ENCODE measurements at places on chromosomes 1 and 21.

DNA sequence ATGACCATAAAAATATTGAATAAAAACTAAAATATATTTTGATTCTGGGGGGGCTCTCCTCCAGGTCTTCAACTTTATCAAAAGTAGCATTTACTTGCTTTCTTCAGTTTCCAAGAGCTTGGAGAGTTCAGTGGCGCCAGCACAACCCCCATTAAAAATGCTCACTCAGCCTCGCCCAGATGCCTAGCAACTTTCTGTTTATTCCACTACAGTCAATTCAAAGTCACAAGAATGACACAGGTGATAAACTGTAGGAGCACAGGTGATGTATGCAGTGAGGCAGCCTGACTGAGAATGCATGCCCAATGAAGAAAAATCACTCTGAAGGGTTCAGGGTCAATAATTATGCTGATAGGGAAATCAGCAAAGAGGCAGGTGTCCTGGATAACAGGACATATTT, 159.4 kb upstream of the ATP1B1 start:
- no peak for DNase-seq

DNA sequence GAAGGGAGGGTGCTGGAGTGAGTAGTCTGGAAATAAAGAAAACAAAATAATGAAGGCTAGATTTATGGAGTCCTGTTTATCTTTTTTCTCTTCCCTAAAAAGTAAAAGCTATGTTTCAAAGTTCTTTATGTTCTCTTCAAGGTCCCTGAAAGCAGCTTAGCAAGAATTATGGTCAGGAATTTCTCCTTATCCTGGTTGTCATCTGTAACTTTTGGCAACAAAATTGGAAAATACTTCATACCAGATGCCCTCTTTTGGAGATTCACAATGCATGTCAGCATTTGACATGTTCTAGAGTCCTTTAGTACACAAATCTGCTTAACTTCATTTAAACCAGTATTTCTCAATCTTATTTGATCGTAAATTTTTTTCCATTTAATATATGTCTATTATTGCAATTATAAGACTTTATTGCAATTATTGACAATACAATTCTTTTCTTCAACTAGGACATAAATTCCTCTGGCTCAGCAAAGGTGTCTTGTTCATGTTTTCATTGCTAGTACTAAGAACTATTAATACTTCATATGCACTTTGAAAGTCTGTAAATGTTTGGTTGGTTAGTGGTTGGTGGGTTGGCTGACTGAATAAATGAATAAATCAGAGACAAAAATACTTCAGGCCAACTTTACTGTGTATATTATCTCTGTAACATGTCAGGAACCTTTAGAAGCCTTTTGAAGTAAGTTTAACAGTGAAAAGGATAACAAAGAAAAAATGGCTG, 101.5 kb downstream of the ATP1B1 start:
- DNase-seq: no peak

GRCh38 chr21:25560271-25560685, 47.0 kb downstream of the MRPL39 start:
- no peak for DNase-seq

DNA sequence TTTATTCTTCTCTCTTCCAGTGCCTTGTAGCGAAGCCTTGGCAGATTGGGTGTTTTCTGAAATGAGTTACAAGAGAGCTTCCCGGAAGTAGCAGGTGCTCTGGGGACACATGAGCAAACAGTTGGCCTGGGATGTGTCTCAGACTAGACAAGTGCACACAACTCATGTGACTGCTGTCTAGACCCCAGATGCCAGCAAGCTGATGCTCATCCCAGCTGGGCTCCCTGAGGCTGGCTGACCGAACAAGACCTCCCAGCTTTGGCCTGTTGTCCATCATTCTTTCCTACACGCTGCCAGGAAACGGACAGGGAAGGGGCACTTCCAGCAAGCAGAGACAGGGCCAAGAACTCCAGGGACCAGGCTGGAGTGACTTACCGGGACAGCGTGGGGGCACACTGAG, 18.7 kb upstream of the CSF1 start:
- no peak for DNase-seq

GRCh38 chr1:42689912-42690311, 7.7 kb downstream of the YBX1 start:
- no peak for DNase-seq

GRCh38 chr1:59986516-59987310, 60.1 kb upstream of the CYP2J2 start:
- peak; percentile 6 for DNase-seq

DNA sequence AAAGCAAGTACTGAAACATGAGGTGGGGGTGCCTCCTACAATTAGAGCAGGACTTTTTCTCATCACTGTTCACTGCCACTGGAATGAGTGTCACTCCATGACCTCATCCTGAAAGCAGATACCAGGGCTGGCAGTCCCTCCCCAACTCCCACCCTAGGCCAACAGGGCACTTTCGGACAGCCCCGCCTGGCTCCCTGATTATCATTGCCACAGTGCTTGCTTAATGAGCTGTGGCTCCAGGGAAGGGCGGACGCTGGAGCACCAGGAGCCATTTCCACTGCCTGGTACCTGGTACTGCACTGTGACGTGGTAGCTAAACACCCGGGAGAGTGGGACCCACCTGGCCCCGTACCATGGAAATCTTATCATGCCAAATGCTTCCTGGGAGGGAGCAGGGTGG, 22.3 kb downstream of the SLC9A1 start:
- no peak for DNase-seq

DNA sequence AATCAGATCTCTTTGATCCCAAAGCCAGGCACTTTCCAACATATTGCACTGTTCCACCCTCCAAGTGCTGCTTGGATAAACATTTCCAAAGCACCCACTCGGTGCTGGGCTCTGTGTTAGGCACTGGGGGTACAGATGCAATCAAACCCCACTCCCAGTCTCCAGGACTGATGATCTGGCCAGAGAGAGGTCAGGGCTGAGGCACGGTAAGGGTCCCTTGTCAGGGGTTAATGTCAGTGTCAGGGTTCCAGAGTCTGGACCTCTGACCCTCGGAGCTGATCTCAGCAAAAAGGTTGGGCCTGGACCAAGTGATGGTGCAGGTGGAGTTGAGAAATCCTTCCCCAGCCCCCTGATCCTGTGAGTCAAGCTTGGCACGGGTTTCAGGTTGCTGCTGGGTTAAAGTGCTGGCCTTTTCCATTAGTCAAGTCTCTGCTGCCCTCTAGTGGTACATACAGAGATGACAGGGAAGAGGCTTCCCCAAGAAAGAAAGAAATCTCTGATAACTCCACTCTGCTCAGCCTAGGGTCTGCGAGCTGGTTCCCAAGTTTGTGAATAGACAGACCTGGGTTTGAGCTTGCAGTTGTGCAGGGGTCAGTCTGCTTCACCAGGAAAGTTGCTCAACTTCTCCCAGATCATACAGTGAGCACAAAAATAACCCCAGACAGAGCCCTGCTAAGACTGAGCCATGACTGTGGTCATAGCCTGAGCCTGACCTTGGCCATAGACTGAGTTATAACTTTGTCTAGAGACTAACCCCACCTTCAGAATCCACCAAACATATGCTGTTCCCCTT, 74.6 kb downstream of the DMRTA2 start:
- DNase-seq: peak; percentile 22

All from occipital lobe (tissue), 3 donors.